ENCODE measurements at places on chromosomes 6 and 20.
A peak's percentile ranks its signal among the peaks of the same experiment; 100 is the strongest.

DNA sequence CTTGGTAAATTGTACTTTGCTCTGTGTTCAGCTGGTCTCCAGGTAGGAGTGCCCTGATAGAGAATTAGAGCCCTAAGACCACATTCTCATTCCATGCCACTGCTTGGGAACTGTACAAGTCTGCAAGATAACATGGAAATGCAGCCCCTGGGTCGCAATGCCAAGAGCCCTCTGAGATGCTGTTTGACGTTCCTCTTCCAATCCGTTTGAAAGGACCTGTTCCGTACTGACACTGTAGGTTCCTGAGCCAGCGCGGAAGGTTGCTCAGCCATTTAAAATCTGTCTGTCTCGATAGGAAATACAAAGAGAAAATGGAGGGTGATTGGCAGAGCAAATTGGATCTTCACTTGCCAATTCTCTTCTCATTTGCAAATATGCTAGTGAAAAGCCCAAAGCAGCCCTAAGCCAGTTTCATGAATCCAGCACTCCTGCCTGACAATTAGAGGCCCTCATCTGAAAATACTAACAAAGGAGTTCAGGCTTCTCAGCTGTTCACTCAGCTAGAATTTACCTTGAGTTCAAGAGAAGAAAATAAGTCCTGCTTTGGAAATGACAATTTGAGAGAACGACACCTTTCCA lies 100.6 kb upstream of the AFDN start:
- DNase-seq: no peak

GRCh38 chr6:53768636-53769035 lies 26.2 kb upstream of the LRRC1 start:
- no peak for DNase-seq

DNA sequence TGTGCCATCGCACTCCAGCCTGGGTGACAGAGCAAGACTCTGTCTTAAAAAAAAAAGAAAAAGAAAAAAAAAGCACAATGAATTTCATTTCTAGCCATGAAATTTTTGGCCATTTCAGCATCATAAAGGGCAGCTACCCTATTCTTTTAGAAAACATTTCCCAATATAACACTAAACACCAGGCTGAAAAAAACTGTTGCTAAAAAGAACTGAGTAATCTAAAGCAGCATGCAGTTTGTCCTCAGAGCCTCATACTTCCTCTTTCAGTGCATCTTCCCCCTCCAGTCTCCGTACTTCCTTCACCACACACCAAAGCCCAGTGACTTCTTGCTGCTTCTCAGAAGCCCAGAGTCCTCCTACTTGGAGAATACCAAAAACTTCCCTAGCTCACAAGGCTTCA lies 5.6 kb upstream of the IFNGR1 start:
- no peak for DNase-seq

GRCh38 chr20:46111028-46111835 lies 6.9 kb upstream of the CD40 start:
- DNase-seq: no peak

- DNase-seq: peak; percentile 91
Measured at GRCh38 chr20:63846128-63846771, 15.0 kb upstream of the ABHD16B start.

- DNase-seq: no peak
Measured at GRCh38 chr6:159620947-159621346, 72.1 kb downstream of the SOD2 start.

DNA sequence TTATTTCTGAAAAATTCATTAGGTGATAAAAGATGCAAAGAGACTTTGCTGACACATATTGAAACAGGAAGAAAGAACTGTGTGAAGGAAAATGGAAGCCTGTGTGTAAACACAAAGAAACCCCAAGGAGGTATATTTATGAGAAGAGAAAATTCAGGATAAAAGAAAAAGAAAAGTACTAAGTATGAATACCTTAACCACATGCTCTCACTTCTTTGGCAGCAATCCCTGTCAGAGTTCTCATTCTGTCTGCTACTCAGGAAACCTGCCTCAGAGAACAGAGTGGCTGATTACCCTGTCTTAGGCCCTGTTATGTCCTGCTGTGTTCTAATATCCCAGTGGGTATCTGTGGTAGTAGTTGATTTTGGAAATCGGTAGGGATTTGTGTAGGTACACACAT lies 457.9 kb downstream of the TBC1D32 start:
- DNase-seq: no peak

- DNase-seq: no peak
Measured at GRCh38 chr6:53724501-53724900, 58.9 kb upstream of the KLHL31 start.

DNA sequence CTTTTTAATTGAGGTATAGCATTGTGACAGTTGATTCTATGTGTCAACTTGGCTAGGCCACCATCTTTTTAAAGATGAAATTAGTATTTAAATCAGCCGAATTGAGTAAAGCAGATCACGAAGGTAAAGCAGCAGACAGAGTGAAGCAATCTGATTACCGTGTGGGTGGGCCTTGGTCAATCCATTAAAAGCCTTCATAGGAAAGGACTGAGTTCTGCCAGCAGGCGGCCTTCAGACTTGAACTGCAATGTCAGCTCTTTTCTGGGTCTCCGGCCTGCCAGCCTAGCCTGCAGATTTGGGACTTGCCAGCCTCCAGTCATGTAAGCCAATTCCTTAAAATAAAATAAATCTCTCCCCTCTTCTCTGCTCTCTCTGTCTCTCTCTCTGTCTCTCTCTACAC lies 22.4 kb upstream of the TGM2 start:
- peak; percentile 55 for DNase-seq

- no peak for DNase-seq
Measured at GRCh38 chr6:43942011-43942442, 172.0 kb downstream of the VEGFA start.

DNA sequence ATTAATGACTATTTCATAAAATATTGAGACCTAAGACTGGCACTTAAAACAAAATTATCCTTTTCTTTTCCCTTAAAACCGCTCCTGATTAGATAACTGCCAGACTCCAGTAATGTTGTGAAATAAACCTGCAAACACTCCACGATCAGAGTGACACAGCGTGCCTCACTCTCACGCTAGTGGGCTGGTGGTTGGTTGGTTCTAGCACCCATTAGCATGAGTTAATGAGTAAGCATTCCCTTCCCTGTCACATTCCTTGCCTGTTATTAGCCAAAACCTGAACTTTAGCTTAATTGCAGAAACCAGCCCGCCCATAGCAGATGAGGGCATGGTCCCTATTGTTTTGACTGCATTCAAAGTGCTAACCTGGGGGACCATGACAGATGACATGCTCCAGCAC lies 193.4 kb downstream of the CD83 start:
- no peak for DNase-seq

DNA sequence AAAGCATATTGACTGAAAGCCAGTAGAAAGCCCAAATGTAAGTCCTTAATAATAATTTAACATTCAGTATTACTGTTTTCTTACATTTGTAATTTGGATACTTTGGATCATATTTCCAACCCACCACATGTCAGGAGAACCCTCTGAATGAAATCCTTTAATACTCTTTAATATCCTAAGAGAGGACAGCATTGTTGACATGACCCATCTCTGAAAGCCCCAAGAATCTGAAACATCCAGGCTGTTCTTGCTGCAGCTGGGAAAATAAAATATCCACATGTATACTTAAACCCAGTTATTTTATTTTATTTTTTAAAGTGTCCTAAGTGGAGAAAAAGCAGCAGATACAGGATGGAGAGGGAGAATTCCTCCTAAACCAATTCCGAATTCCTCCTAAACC lies 130.8 kb upstream of the RIPOR2 start:
- no peak for DNase-seq

DNA sequence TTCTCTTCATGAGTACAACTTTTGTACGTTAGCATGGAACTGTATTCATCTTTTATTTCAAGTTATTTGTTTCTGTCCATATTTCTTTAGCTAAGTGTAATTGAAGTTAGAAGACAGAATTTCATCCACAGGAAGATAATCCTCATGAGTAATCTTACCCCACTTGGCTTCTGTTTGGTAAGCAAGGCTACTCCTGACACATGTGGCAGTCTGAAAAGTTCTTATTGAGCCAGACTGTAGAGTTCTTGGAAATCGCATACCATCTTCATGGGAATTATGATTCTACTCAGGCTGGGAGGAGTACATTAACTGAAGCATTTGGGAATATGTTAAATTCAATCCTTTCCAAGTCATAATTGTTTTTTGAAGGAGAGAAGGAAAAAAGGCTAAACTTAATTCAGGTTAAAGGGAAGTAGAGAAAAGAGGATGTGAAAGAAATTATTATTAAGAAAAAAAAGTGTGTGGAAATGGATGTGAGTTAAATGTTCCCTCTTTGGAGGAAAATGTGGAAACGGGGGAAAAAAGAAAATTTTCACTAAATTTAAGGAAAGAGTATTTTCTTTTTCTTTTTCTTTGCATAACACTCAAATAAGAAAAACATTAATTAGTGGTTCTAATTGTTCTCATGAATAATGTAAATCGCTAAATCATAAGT lies 41.5 kb upstream of the TENT5A start:
- DNase-seq: no peak

- DNase-seq: no peak
Measured at GRCh38 chr20:6848041-6848440, 80.6 kb downstream of the BMP2 start.

DNA sequence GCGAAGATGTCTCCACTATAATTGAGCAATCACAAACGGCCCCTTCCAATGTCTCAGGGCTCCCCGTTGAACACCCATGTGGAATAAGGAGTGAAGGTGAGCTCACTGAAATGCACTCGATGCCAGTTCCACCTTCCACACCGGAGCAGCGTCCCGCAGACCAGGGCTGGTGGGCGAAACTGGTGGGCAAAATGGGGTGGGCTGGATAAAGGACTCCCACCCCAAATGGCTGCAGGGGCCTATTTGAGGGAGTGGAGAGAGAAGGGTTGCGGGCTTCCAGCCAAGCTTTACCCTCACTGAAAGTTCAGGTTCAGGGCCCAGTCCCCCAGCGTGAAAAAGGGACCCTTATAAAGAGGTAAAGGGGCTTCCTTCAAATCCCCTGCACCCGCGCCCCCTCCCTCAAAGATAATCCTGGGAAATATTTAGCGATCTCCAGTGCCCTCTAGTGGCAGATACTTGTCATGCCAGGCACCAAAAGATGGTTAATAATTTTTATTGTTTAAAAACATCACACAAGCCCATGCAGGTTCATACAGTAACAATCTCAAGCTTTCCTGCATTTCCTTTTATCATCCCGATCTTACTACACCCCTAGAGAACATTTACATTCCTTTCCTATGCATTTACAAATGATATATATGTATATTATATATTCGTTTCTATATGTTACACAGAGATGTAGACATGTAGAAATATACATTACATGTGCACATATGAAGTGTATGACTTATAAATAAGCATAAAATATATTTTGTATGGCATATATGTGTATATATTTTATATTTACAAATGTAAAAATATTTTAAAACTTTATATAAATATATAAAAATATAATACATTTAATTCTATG lies 58.2 kb upstream of the NKX2-2 start:
- DNase-seq: peak; percentile 30

- DNase-seq: no peak
Measured at GRCh38 chr20:25277051-25277801, 29.3 kb downstream of the PYGB start.

- DNase-seq: peak; percentile 46
Measured at GRCh38 chr6:46655803-46656202, 3.0 kb downstream of the SLC25A27 start.

- DNase-seq: no peak
Measured at GRCh38 chr6:31114970-31115849, 610 bp downstream of the PSORS1C1 start.

GRCh38 chr20:31674895-31675827 lies 37.4 kb downstream of the COX4I2 start:
- DNase-seq: no peak
